SIG-M5 (cell line): ENCODE measurements at places on chromosomes 5 and 9.

DNA sequence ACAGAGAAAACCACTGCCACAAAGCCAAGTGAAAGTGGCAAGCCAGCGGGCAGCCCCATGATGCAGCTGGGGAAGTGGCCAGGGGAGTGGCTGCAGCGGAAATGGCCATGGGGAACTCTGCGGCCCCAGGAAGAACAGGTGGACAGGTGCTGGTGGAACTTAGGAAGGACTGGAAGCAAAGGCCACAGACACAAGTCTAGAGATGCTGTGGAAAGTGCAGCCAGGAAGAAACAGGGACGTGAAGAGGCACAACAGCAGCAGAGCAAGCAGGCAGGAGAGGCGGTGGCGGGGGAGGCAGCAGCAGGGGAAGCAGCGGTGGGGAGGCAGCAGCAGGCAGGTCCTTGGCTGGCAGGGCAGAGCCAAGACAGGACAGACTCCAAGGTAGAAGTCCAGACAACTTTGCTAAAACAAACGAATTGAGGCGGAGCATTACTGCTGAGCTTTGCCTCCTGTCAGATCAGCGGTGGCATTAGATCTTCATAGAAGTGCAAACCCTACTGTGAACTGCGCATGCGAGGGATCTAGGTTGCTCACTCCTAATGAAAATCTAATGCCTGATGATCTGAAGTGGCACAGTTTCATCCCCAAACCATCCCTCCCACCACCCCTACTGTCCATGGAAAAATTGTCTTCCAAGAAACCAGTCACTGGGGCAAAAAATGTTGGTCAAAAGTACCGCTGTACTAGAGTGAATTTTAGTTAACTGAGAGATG, 11.8 kb downstream of the SURF6 start:
- DNase-seq, result no peak

DNA sequence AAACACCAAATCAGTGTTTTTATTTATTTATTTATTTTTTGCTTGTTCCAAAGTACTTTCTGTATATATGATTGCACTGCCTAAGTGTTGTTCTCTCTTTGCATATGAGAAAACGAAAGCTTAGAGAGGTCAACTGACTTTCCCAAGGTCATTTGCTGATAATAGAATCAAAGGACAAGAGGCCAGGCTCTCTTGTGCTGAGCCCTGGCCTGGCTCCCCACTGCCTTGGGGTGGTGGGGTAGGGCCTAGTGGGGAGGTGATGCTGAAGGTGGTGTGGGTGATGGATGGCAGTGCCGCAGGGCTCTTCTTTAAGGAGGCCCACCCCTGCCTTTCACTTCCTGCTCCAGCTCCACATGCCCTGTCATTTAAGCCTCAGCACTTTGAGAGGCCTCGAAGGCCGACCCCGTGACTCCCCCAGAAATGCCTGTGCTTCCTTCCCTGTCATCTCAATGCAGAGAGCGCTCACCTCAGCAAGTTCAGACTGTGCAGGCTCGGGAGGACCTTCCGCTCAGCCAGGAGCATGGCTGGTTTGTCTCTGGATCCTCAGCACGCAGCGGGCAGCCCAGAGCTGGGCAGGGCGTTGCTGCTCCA, 59.5 kb downstream of the SMIM23 start:
- DNase-seq, result no peak

GRCh38 chr5:133461796-133462516, 150.4 kb downstream of the FSTL4 start:
- no peak for DNase-seq

GRCh38 chr9:16485160-16485559, 385.3 kb downstream of the BNC2 start:
- DNase-seq, result no peak

- peak; percentile 34 for DNase-seq
Observed at GRCh38 chr9:21933865-21934264, 60.3 kb downstream of the CDKN2A start.
